ENCODE measurements at places on chromosomes 5 and 9. TPM values are rescaled to one million over a fixed set of nuclear protein-coding genes. Genes with fewer than 3 reads are reported as not detected.

The PPIC gene
- 43.6 TPM for total RNA-seq

The CYLC2 gene
- total RNA-seq, result not detected

The SOWAHA gene
- total RNA-seq, result 0.13 TPM

DNA sequence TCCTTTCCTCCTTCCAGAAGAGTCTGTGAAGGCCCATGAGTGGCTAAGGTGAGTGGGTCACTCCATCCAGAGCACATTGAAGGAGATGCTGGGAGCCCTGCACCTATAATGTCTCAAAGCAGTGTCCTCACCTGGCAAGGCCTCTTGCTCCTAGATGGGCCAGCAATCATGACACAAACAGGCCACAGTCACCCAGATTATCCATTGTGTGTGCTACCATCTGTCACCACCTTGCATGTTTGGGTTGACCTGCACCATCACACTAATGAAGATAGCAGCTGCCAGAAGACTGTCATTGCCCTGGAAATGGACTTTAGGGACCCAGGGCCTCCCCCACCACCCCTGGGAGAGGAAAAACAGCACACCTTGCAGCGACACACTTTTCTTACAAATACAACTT is 69.6 kb downstream of the GABBR2 start:
- DNase-seq, result no peak

DNA sequence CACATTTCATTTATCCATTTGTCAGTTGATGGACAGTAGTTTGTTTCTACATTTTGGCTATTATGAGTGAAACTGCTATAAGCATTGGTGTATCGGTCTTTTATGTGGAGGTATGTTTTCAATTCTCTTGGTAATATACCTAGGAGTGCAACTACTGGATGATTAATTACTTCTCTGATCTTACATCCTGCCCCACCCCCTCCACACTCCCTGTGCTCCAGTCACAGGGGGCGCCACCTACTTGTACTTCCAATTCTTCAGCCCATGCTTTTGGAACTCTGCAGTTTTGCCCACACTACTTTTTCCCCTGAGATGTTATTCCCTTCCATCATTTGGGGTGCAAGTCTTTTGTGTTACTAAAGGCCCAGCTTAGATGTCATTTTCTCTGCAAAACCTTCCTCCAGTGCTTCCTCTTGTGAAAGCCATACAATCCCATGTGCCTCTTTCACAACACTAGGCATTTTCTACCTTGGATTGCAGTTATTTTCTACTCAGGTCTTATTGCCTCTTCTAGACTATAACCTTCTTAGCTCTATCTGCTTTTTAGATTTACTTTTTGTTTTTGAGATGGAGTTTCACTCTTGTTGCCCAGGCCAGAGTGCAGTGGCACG is 42.1 kb downstream of the SEC61B start:
- no peak for DNase-seq

- DNase-seq, result no peak
Observed at GRCh38 chr5:96562614-96563013, 99.6 kb upstream of the CAST start.

GRCh38 chr5:172788771-172789686 is 18.0 kb upstream of the DUSP1 start:
- peak; percentile 70 for DNase-seq

GRCh38 chr9:131238402-131239021 is 37.8 kb downstream of the FAM78A start:
- peak; percentile 73 for DNase-seq

DNA sequence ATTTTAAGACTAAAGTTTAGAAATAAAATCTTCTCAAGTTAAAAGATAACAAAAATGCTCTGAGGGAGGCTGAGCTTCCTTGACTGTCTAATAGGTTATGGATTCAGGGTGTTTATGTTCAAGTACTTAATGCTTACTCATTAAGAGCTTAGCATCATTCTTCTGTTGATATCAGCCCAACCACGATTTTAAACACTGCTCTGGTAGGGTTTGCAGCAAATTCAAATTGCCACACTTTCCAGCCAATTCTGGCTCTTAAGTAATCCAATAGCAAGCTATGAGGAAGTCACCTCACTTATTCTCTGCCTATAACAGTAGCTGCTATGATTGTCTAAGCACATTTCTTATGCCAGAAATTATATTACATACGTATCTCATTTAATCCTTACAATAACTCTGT is 191.0 kb upstream of the KIF2A start:
- DNase-seq, result no peak

DNA sequence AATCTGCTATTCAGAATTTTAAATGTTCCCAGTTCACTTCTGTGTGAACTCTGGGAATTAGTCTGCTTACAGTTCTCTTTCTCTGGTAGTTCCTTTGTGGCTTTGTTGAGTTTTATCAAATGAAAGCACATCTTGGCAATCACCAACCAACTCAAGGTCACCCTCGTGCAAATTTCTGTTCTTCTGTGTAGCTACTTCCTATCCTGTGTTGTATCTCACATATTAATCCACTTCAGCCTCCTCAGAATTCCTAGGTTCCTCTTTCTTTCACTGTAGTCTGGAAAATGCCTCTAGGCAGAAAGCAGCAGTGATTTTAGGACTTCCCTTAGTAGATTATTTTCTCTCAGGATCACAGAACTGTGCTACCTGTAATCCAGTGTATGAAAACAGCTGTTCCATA is 100.3 kb downstream of the AUH start:
- no peak for DNase-seq
